ENCODE measurements at places on chromosomes 2 and 18. TPM values are rescaled to one million over a fixed set of nuclear protein-coding genes. Genes with fewer than 3 reads are reported as not detected.
A peak's percentile ranks its signal among the peaks of the same experiment; 100 is the strongest.

GRCh38 chr2:30148850-30149249 lies 2.0 kb downstream of the YPEL5 start:
- no peak for DNase-seq
- peaks cover 19% of the 10 kb centered on the region for H3K36me3 ChIP-seq
- peaks cover 58% of the 10 kb centered on the region for H3K4me1 ChIP-seq
- H3K27me3 ChIP-seq: no peaks in the 10 kb centered on the region
- peak overlapping the region; percentile 69 for H3K27ac ChIP-seq

The HOXD10 gene
- total RNA-seq: not detected

The CCBE1 gene
- total RNA-seq: not detected

DNA sequence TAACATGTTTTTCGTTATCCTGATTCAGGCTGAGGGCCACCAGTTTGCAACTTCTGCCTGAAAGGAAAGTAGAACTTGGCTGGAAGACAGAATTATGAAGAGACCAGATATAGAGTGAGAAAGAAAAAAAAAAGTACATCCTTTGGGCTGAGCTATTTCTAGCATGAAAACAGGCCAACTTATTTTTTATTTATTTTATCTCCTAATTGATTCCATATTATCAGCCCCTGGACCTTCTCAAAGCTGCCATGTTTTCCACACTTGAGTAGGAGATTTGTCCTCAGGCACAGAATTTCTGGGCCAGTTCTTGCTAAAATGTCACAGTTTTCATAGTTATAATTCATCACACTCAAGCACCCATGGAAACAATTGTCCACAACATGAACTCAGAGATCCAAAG lies 586.8 kb upstream of the CNTNAP5 start:
- no peaks in the 10 kb centered on the region for H3K4me1 ChIP-seq
- no peaks in the 10 kb centered on the region for H3K36me3 ChIP-seq
- no peaks in the 10 kb centered on the region for H3K27me3 ChIP-seq
- no peak for DNase-seq
- H3K27ac ChIP-seq: no peak overlapping the region
- H3K4me3 ChIP-seq: no peak overlapping the region
